Tongue (tissue), 3 donors: ENCODE measurements at places on chromosomes 11 and 22. TPM values are rescaled to one million over a fixed set of nuclear protein-coding genes. Genes with fewer than 3 reads are reported as not detected.

The LDHAL6A gene
- not detected for total RNA-seq

The PRR5L gene
- total RNA-seq, result 14.1 TPM

The ACCS gene
- total RNA-seq, result 17.6 TPM

The NAV2 gene
- 13.7 TPM for total RNA-seq

The C11orf87 gene
- total RNA-seq, result not detected

The SLC22A6 gene
- not detected for total RNA-seq

The NDUFA6 gene
- total RNA-seq, result 68.3 TPM

The TIMP3 gene
- total RNA-seq, result 171 TPM

The HBG1 gene
- 7.5 TPM for total RNA-seq

The MUC15 gene
- total RNA-seq, result 3.2 TPM

The SYT12 gene
- total RNA-seq, result 0.41 TPM

The UBTFL1 gene
- not detected for total RNA-seq

The TUB gene
- 26.2 TPM for total RNA-seq

The BRSK2 gene
- 0.41 TPM for total RNA-seq
